ENCODE measurements at places on chromosomes 16 and 17. TPM values are rescaled to one million over a fixed set of nuclear protein-coding genes. Genes with fewer than 3 reads are reported as not detected.

- no peak overlapping the region for H3K27ac ChIP-seq
- no peaks in the 10 kb centered on the region for H3K4me1 ChIP-seq
- no peak overlapping the region for H3K4me3 ChIP-seq
- H3K36me3 ChIP-seq = no peaks in the 10 kb centered on the region
- peaks cover 7% of the 10 kb centered on the region for H3K27me3 ChIP-seq
These were observed 47.2 kb downstream of the SRL start for GRCh38 chr16:4194661-4195060.

GRCh38 chr16:83143788-83144187 is 517.0 kb downstream of the CDH13 start:
- no peak for DNase-seq
- peak overlapping the region; percentile 60 for H3K27ac ChIP-seq
- H3K4me1 ChIP-seq = peaks cover 24% of the 10 kb centered on the region

DNA sequence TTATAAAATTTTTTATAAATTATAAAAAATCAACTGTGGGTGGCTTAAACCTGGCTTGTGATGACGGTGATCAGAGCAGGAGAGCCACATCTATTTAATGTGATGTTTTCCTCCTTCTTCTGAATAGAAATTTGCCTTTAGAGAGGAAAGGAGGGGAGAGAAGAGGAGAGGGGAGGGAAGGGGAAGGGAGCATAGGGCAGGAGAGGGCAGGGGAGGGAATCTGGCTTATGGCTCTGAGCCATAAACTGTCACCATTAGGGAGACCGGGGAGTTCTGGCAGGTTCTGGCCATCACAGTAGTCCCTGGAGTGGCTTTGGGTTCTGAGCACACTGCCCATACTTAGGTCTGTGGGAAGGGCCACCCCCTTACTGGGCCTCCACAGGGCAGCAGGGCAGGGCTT is 167.8 kb downstream of the ENGASE start:
- H3K4me3 ChIP-seq = no peak overlapping the region
- peaks cover 1% of the 10 kb centered on the region for H3K4me1 ChIP-seq
- peaks cover 20% of the 10 kb centered on the region for H3K27me3 ChIP-seq
- no peaks in the 10 kb centered on the region for H3K36me3 ChIP-seq

Gene WNT3
- 8.1 TPM for total RNA-seq

Gene SMIM36
- total RNA-seq = not detected

Gene RNF157
- total RNA-seq = 45.9 TPM

- H3K4me1 ChIP-seq = no peaks in the 10 kb centered on the region
- no peak for DNase-seq
- no peak overlapping the region for H3K4me3 ChIP-seq
- no peak overlapping the region for H3K27ac ChIP-seq
These were observed 242.2 kb upstream of the CCL2 start for GRCh38 chr17:34012709-34013375.

DNA sequence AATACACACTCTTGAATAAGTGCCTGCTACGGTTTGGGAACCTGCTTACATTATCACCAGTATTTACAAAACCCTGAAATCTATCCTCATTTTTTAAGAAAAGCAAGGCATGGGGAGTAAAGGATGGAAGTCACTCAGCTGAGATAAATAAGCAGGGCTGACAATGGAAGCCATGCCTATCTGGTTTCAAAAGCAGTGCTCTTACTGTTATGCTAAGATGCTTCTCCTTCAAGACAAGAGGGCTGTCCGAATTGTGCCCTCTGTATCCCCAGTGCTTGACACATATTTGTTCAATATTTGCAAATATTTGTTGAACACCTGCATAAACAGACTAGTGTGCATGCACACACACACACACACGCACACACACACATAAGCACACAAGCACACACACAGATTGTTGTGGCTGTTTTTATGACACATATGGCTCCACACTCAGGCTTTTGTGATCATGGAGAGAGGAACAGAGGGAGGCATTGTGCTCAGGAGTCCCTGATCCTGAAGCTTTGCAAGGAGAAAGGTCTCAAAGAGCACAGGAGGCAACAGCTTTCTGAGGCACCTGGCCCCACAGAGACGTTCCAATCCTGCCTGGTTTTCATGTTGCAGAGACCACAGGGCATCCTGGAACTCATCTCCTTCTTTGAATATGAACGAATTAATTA is 401.6 kb upstream of the CDH11 start:
- peaks cover 16% of the 10 kb centered on the region for H3K4me1 ChIP-seq
- H3K36me3 ChIP-seq = no peaks in the 10 kb centered on the region
- no peak for DNase-seq
- H3K27ac ChIP-seq = peak overlapping the region; percentile 76
- H3K4me3 ChIP-seq = no peak overlapping the region
- peaks cover 12% of the 10 kb centered on the region for H3K27me3 ChIP-seq

GRCh38 chr17:64084086-64084939 is 45.6 kb downstream of the ERN1 start:
- H3K27me3 ChIP-seq = no peaks in the 10 kb centered on the region
- peaks cover 3% of the 10 kb centered on the region for H3K36me3 ChIP-seq
- H3K4me1 ChIP-seq = peaks cover 19% of the 10 kb centered on the region
- no peak overlapping the region for H3K4me3 ChIP-seq
- no peak overlapping the region for H3K27ac ChIP-seq

DNA sequence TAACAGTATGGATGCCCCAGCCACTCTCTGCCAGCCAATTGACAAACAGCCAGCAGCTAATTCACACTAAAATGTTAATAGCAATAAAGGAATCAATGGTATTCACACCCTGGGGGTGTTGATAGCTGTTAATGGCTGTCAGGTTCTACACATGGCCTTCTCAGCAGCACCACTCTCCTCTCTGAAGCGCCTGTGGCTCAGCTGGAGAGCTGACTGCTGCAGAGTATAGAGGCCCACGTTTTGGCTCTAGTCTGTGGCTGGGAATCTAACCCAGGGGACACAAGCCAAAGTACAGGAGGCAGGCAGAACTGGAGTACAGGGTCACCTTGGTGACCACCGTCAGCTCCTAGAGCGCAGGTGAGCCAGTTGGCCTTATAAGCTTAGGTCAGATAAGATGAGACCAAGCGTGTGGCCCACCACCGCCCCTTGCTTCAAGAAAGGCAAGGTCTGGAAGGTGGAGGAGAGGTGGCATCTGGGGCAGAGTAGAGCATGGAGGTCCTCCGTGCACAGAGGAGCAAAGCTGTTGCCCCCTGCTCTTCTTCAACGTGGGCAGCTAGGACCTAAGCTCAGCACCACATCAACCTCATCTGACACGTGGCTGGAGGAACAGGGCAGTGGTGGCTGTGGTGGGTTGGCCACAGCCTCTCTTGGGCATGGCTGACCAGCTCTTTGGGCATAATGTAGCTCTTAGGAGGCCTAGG is 25.4 kb downstream of the CCR7 start:
- H3K4me1 ChIP-seq = no peaks in the 10 kb centered on the region
- no peak for DNase-seq
- H3K27me3 ChIP-seq = peaks cover 10% of the 10 kb centered on the region
- H3K36me3 ChIP-seq = no peaks in the 10 kb centered on the region
- no peak overlapping the region for H3K4me3 ChIP-seq
- H3K27ac ChIP-seq = no peak overlapping the region

- no peaks in the 10 kb centered on the region for H3K27me3 ChIP-seq
- no peak overlapping the region for H3K4me3 ChIP-seq
- peaks cover 2% of the 10 kb centered on the region for H3K36me3 ChIP-seq
- H3K4me1 ChIP-seq = peaks cover 17% of the 10 kb centered on the region
- no peak for DNase-seq
These were observed 208.2 kb downstream of the C16orf78 start for GRCh38 chr16:49581630-49582298.

GRCh38 chr17:836151-836550 is 54.0 kb downstream of the MRM3 start:
- no peak for DNase-seq
- H3K4me3 ChIP-seq = no peak overlapping the region
- H3K36me3 ChIP-seq = peaks cover 10% of the 10 kb centered on the region

DNA sequence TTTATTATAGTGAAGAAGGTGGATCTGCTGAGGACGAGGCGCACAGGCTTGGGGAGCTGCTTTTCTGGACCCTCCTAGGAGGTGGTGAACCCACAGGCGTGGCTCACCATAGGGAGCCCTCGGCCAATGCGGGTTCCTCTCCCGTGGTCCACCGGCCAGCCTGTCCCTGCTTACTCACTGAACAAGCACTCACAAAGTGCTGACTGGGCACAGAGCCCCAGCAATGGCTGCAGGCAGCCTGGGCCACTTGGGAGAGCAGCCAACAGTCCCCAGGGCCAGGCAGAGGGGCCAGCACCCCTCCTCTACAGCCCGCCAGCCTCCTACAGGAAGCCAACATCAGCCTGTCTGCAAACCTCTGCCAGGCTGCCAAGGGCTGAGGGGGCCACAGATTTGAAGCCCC is 19.1 kb upstream of the NCBP3 start:
- H3K27ac ChIP-seq = no peak overlapping the region
- H3K36me3 ChIP-seq = peaks cover 2% of the 10 kb centered on the region
- no peak overlapping the region for H3K4me3 ChIP-seq
- no peaks in the 10 kb centered on the region for H3K4me1 ChIP-seq
- no peaks in the 10 kb centered on the region for H3K27me3 ChIP-seq
- no peak for DNase-seq

DNA sequence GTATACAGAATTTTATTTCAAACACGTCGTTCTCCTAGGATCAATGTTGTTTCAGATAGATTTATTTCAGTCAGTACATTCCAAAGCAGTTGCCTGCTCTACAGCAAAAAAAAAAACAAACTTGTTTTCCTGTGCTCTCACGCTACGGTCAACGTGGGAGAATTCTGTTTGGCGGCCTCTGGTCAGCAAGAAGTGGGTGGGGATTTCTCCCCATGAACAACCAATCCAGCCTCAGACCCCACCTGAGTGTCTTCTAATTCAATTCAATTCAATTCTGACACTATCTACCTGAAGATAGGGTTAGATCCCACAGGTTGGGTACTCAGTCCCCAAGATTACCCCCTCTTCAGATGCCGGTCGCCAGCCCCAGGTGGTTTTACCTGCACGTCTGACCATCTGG is 22.1 kb downstream of the C17orf58 start:
- no peak for DNase-seq
- no peaks in the 10 kb centered on the region for H3K27me3 ChIP-seq
- H3K4me3 ChIP-seq = no peak overlapping the region
- H3K27ac ChIP-seq = no peak overlapping the region

DNA sequence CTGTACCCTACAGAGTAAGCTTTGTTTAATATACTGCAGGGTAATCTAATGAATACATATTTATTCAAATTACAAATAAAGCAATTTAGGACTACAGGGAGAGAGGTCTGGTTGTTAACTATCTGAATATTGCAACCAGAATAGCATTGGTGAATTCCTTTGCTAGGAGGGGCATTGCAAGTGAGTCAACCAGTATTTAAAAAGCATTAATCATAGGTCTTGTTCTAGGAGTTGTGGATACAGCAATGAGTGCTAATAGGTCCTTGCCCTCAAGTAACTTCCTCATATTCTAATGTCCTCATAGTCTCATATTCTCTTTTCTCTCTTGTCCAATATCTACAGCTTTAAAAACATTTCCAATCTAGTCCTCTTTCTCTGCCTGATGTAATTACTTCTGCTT is 531.4 kb downstream of the CDH11 start:
- H3K27me3 ChIP-seq = no peaks in the 10 kb centered on the region
- no peak for DNase-seq
- no peaks in the 10 kb centered on the region for H3K36me3 ChIP-seq
- no peaks in the 10 kb centered on the region for H3K4me1 ChIP-seq
- no peak overlapping the region for H3K4me3 ChIP-seq

Gene HSD17B2
- total RNA-seq = 1.2 TPM

Gene TPSG1
- not detected for total RNA-seq

Gene SF3B3
- total RNA-seq = 379 TPM

- H3K27ac ChIP-seq = no peak overlapping the region
- no peaks in the 10 kb centered on the region for H3K36me3 ChIP-seq
- no peak overlapping the region for H3K4me3 ChIP-seq
- peaks cover 23% of the 10 kb centered on the region for H3K27me3 ChIP-seq
These were observed 72.2 kb downstream of the METRNL start for GRCh38 chr17:83151442-83152226.

DNA sequence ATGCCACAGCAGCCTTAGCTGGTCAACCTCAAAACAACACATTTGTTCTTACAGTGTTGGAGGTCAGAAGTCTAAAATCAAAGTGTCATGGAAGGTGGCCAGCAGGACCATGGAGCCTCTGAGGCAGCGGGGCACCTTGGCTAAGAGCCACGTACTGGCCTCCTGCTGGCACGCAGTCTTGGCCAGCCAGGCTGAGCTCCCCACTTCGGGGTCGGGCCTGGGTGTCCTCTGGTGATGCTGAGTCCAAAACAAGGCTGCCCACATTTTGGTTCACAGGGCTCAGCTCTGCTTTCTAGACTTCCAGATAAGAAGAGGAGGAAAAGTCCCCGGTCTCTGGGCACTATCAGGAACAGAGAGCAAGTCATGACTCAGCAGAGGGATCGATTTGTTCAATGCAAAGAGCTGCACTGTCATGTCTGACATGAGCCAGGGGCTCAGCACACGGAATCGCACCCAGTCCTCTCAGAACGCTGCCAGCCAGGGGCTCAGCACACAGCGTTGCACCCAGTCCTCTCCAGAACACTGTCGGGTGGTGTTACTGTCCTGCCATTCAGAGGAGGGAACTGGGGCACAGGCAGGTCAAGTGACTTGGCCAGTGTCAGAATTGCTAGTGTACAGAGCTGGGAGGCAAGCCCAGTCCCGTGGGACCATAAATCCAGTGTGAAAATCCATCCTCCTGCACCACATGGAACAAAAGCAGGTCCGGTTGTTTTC is 2.5 kb downstream of the LGALS9 start:
- H3K27me3 ChIP-seq = no peaks in the 10 kb centered on the region
- H3K36me3 ChIP-seq = no peaks in the 10 kb centered on the region
- DNase-seq = no peak
- no peak overlapping the region for H3K27ac ChIP-seq
- H3K4me1 ChIP-seq = peaks cover 6% of the 10 kb centered on the region

Gene TEKT5
- 0.29 TPM for total RNA-seq
